ENCODE measurements at places on chromosomes 2 and 18.

DNA sequence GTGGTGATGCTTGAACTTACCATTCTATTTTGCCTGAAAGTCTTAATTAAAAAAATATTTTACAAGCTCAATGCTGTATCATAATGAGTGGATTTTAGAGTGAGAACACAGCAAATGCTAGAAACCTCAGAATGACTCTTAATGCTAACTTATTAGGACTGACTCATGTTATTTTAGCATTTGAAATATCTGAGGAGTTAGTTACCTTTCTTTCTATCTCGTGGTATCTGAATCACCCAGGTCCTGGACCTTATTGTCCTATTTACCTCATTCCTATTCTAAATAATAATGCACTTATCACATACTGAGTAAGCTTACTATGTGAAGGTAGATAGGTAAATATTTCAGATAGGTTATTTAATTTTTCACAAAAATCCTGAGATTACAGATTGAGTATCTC, 70.7 kb downstream of the SOS1 start:
- DNase-seq: no peak

DNA sequence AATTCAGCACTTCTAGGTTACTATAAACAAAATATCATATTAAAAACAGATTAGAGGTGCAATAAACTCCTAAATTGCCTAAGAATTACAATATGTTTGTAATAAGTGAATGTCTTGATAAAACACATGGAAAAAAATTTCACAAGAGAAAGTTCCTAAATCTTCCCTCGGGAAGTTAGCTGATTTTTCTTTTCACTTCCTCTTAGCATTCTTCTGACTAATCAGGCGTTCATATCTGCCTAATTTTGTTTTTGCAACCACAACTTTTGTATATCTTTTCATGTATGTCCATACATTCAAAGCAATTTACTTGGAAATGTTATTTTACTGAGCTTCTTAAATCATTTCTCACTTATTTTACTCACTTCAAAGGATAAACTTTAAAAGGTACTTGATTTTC, 88.5 kb downstream of the RTTN start:
- DNase-seq: no peak

GRCh38 chr18:49819823-49820671, 6.7 kb upstream of the ACAA2 start:
- DNase-seq: peak; percentile 70

DNA sequence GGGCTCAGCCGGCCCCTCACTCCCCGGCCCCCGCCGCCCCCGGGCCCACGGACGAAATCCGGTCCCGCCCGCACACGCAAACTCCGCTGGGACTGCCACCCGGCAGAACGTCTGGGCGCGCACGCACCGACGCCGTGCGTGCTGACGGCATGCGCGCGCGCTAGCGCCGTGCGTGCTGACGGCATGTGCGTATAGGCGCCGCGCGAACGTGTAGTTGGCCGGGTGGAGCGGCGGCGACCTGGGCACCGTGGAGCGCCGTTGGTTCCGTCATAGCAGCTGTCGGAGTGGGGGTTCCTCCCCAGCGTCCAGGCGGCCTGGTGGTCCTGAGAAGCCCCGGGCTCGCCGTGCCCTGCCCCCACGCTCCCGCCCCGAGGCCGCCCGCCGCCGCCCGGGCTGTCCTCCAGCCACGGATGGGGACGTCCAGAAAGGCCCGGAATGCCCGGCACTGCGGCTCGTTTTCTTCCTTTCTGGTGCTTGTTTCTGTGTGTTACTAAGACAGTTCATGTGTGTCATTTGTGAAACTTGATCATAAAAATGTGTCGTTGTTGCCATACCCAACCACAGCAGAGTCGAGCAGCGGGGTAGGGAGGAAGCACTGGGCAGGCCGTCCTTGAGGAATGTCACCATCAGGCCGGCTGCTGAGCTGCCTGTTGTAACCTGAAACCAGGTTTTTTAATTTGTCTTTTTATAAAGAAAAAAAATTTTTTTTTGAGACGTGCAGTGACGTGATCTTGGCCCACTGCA, at the start of gene TXNL4A:
TSS of gene TXNL4A (minus strand) at position 113 of the 744 bp plus-strand sequence. CDS start 171 bp downstream, outside the sequence.
- peak; percentile 89 for DNase-seq

DNA sequence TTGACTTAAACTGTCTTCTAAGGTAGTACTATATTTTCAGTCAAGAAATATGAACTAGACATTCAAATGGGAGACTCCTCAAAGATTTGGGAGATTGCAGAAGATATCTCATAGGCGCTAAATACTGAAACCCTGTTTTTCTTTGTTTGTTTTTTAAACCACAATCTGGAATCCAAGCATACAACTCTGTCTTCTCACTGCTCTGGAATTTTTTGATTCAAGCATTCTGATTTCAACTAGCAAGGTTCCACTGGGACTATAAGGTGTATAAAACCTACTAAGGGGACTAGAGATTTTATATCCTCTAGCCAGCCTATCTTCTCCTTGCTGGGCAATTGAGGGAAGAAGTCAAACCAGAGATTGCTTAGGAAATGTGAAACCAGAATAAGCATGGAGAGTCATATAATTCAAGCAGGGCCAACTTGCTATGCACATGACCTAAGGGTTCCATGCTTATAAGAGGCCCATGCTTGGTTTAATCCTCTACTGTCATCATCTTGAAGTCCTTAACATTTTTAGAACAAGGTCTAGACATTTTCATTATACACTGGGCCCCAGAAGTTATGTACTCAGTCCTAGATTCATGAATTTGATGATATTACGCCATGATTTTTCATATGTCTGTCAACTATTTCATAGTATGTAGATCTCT, 405.5 kb downstream of the PARD3B start:
- DNase-seq: no peak

DNA sequence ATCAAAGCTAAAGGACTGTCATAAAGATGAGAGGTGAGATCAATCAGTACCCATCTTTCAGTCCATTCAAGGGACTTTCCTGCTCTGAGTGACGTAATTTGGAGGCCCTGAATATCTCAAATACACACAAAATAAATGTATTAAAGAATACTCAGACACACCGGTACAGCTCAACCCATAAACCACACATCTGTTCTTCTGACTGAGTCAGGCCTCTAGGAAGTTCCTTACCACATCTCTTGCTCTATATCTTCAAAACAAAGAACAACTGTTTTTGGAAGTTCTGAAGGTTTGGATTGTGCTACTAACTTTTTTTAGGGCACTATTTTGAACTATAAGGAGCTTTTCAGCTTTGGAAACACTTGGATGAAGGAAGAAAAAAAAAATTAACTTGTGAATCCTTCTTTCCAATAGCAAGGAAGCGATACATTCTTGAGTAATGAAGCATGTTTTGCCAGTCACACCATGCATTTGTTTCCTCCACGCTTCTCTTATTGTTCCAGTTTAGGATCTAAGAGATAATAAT, 866.5 kb upstream of the VRK2 start:
- no peak for DNase-seq

- DNase-seq: no peak
These were observed 39.8 kb downstream of the MYO7B start for GRCh38 chr2:127575185-127575765.

- no peak for DNase-seq
These were observed 24.8 kb downstream of the ESCO1 start for GRCh38 chr18:21575656-21576055.

- no peak for DNase-seq
These were observed 2.0 kb downstream of the CDC42EP3 start for GRCh38 chr2:37669446-37669845.

- no peak for DNase-seq
These were observed 24.0 kb downstream of the MAIP1 start for GRCh38 chr2:199979398-199979797.

GRCh38 chr2:175039490-175039889, 34.3 kb upstream of the CHN1 start:
- no peak for DNase-seq

DNA sequence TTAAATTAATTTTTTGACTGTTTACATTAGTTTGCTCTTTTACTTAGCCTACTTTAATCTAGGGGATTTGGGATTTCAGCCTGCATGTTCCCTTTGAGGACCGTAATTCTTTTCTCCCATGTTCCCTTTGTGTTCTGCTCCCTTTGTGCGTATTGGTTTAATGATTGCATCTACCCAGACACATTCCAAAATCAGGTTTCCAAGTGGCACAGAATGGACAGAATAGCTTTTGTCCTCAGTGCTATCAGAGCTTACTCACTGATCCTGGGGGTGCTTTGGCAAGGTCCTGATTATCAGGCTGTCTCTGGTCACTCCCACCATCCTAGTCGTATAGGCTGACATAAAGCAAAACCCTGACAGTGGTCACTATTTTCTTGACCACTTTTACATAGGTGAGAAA, 867.5 kb downstream of the TSN start:
- DNase-seq: no peak

DNA sequence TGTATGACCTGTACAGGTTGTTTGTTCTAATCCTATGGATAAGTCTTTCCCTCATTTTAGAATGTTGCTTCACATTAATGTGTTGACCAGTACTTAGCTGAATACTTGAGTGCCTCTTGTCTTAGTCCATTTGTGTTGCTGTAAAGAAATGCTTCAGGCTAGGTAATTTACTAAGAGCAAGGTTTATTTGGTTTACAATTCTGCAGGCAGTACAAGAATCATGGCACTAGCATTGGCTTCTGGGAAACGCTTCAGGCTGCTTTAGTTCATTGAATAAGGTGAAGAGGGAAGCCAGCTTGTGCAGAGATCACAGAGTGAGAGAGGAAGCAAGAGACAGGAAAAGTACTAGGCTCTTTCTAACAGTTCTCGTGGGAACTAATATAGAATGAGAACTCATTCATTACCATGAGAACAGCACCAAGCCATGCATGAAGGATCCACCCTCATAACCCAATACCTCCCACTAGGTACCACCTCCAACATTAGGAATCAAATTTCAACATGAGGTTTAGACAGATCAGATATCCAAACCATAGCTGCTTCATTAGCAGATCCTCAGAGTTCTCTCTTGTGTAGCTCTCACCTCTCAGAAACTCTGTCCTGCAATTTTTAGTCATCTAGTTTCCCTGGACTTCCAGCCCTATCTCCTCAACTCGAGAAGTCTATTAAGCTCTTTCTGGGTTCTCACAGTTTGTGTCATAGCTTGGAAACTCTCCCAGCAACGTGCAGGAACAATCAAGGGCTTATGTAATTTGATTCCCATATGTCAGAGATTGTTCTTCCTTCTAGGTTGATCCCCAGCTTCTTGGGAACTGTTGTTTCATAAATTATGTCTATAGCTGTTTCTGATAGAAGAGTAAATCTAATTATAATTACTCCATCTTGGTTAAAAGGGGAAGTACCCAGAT, 2082.3 kb upstream of the CELF4 start:
- no peak for DNase-seq

DNA sequence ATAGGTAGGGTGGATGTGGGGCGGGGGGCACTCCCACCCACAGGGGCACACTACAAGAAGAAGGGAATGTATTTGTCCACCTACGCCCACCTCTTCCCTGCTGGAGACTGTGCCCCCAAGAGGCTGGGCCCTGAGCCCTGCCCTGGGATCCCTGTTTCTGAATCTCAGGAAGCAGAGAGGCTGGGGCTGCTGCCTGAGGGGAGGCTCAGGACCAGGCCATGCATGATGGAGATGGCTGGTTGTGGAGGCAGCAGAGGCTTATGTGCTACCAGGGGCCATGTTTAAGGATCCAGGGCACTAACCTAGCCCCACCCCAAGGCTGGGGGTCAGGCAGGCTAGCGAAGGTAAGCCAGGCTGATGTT, 81.1 kb upstream of the OTOF start:
- no peak for DNase-seq

GRCh38 chr2:206217743-206218142, 56.7 kb upstream of the ZDBF2 start:
- no peak for DNase-seq

DNA sequence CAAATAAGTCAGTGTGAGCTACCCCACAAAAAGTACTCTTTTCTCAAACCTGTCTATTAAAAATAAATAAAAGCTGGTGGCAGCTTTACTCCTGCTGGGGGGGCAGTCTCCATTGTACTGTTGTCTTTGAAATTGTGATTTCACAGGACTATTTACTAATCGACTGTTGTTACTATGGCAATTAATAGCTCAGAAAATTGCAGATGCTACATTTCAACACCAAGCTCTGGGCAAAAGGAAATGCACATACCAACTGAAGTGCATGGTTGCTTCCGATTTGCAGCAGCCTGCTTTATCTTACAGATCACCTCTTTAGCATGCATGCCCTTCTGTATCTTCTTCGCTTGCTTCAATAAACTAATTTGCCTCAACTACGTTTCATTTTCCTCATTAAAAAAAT, 117.6 kb upstream of the DAPL1 start:
- no peak for DNase-seq

GRCh38 chr2:11491348-11491933, 25.5 kb upstream of the E2F6 start:
- no peak for DNase-seq

- DNase-seq: no peak
These were observed 299.1 kb downstream of the NRXN1 start for GRCh38 chr2:50732796-50733195.

GRCh38 chr18:61984349-61984748, 91.5 kb upstream of the RNF152 start:
- no peak for DNase-seq

- no peak for DNase-seq
These were observed 12.6 kb downstream of the FN1 start for GRCh38 chr2:215423234-215423633.

GRCh38 chr18:41642756-41643155, 312.3 kb upstream of the PIK3C3 start:
- DNase-seq: no peak

GRCh38 chr2:10448576-10449485, 704 bp upstream of the ODC1 start:
- peak; percentile 96 for DNase-seq

DNA sequence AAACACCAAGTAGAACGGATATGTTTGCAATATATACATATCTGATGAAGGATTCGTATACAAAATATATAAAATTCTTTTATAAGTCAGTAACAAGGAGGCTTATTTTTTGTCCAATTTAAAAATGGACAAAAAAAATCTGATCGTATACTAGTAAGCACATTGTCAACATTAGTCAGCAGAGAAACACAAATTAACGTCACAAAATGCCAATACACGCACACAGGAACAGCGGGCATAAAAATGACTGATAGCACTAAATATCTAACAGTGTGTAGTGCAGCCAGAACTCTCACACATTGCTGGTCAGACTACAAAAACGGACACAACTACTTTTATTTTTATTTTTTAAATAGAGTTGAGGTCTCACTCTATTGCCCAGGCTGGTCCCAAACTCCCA, 69.5 kb downstream of the LAMA1 start:
- DNase-seq: no peak

GRCh38 chr2:54666634-54667265, 56.7 kb upstream of the EML6 start:
- no peak for DNase-seq

Data from activated CD4-positive, alpha-beta T cell treated with anti-CD3 and anti-CD28 coated beads, Interleukin-2, amount 50 U/mL, for 16 hours (primary cell).